ENCODE measurements at places on chromosomes 12 and 14.

DNA sequence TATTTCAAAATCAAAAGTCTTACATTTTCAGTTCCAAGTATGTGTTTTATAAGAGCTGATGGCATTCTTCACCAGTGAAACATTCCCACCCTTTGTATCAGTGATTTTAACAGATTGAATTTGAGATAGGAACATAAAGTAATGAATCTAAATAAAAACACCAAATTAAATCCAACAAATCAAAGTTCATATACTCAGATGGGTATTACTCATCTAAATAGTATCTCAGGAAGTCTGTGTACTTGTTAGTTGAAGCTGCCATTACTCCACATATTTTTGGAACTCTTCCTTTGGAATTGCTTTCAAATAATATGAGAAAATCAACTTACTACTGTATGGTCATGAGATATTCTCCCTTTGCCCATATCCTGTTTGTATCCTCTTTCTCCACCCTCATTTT, 89.1 kb downstream of the MIA2 start:
- no peak for DNase-seq

- no peak for DNase-seq
Measured at GRCh38 chr12:71636704-71637115, 26.9 kb downstream of the ZFC3H1 start.

- no peak for DNase-seq
Measured at GRCh38 chr12:97567619-97568110, 105.1 kb downstream of the RMST start.

GRCh38 chr12:80313209-80313608, 130.8 kb upstream of the PTPRQ start:
- DNase-seq = no peak

- DNase-seq = no peak
Measured at GRCh38 chr12:52655720-52656124, 3.7 kb upstream of the KRT2 start.

DNA sequence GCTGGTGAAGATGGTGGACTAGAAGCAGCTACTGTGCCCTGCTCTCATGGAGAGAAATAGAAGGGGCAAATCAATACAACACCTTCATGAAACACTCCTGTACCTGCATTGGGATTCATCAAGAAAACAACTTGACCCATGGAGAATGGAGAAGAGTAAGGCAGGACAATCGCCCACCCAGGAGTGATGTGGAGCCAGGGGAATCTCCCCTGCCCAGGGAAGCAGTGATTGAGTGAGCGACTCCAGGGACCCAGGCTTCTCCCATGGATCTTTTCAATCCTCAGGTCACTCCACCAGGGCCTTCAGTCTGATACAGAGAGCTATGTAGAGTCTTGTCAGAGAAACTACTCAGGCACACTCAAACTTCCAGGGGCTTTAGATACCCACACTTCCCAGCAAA, 161.9 kb upstream of the DYRK2 start:
- no peak for DNase-seq

- no peak for DNase-seq
Measured at GRCh38 chr14:90409209-90409730, 12.4 kb downstream of the CALM1 start.

GRCh38 chr14:104469591-104469990, 110.0 kb upstream of the C14orf180 start:
- no peak for DNase-seq

GRCh38 chr14:103825101-103825500, 22.3 kb downstream of the PPP1R13B start:
- DNase-seq = no peak

DNA sequence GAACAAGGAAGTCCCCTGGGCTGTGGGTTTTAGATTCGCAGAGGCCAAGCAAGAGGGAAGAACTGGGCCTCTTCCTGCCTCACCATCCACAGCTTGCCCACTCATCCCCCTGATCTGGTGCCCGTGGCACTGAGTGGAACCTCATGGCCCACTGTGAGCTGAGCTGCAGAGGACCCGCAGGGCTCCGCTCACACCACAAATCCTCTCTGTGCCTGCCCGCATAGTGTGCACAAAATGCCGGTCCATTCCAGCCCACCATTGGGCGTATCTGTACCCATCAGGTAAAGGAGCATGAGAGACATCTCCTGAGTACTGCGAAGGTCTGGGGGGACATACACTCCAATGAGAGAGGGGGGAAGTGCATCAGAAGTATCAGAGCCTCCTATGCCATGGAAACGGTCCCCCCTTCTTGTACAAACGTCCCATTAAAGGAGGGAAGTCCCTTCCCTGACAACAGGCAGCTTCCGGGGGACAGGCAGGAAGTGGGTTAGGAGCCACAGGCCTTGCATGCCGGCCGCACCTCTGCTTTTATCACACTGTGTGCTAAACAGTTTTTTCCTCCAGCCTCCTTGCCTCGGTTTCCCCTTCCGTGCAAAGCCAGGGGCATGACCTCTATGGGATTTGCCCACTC, 309.4 kb upstream of the DIO3 start:
- DNase-seq = no peak

GRCh38 chr14:28599605-28600004, 167.0 kb upstream of the FOXG1 start:
- no peak for DNase-seq

- no peak for DNase-seq
Measured at GRCh38 chr12:87846045-87846444, 183.2 kb downstream of the C12orf50 start.

DNA sequence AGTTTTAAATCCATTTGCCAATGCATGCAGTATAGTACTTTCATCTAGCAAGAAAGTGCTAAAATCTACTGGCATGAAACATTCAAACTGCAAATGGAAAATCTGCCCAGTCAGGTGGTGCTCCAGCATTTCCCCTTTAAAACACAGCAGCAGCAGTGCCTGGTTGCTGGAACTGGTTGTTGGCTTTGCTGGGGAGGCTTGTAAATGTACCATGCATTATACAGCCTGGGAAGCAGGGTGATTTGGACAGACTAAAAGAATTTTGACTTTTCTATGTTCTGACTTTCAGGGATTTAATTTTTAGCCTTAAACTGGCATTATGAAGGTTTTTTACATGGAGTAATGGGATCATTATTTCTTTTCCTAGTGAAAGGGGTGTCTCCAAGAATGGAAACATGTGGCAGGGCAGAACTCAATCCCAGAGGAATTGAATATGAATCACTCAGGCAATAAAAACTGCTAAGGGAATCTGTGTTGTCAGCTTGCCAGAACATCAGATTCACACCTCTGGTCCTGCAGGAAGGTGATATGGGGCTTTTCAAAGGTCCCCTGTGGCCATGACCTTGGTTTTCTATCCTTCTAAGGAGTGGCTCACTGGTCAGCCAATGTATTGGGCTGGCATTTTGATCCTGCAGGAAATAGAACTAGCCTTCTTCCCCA, 9.0 kb upstream of the PAX9 start:
- DNase-seq = no peak

GRCh38 chr14:73667854-73668253, 23.1 kb downstream of the DNAL1 start:
- no peak for DNase-seq

DNA sequence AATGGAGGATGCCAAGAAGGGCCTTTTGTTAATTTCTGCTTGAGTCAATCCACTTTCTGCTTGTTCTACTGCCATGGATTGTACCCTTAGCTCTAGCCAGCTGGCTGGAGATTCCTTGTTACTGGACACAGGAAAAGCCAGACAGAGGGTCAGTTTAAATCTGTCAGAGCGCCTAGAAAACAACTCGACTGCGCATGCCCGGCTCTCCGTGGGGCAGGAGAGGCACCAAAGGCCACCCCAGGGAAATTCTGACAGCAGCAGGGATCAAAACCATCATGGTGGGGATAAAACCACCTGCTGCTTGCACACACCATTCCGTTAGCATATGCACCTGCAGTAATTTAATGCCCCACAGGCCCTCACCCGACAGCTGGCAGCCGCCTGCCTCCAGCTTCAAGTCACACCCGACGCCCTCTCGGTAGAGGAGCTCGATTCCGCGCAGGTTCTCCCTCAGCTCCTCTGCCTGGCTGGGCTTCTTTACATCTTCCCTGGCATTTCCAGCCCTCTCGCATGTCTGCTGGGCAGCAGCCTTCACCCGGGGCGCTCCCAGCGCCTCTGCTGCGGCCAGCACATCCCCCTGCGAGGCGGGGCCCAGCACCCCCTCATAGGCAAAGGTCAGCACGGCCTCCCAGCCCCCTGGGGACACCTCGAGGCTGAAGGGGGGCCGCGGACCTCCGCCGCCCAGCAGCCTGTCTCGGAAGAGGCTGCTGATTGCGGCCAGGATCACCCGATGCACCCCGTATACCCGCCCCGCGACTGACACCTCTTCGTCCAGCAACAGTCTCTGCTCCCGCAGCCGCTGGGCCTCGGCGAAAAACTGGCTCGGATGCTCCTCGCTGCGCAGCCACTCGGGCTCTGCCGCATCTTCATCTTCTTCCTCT, 1.0 kb downstream of the KLHL33 start:
- DNase-seq = no peak

GRCh38 chr12:72610342-72610741, 338.2 kb downstream of the TRHDE start:
- DNase-seq = no peak
